ENCODE measurements at places on chromosomes 5 and 9. TPM values are rescaled to one million over a fixed set of nuclear protein-coding genes. Genes with fewer than 3 reads are reported as not detected.

ALDOB gene
- total RNA-seq, result 1.2 TPM

ELOVL7 gene
- 20.0 TPM for total RNA-seq

SLC6A19 gene
- not detected for total RNA-seq

TRMO gene
- 10.2 TPM for total RNA-seq

UGCG gene
- 32.6 TPM for total RNA-seq

LCN15 gene
- 0.76 TPM for total RNA-seq

AHRR gene
- total RNA-seq, result 12.7 TPM

NOXA1 gene
- 13.2 TPM for total RNA-seq

EQTN gene
- total RNA-seq, result not detected

PCDHGB6 gene
- total RNA-seq, result 0.22 TPM

PKD2L2 gene
- not detected for total RNA-seq

OR13C5 gene
- total RNA-seq, result not detected

MED27 gene
- total RNA-seq, result 26.9 TPM

PCDHA9 gene
- not detected for total RNA-seq

ZNF300 gene
- 0.05 TPM for total RNA-seq

WDR38 gene
- total RNA-seq, result not detected

POU5F2 gene
- 0.44 TPM for total RNA-seq

KLF4 gene
- 92.8 TPM for total RNA-seq

GNAQ gene
- total RNA-seq, result 28.7 TPM

GADD45G gene
- total RNA-seq, result not detected

MEGF10 gene
- 0.02 TPM for total RNA-seq

ZMYND19 gene
- 57.4 TPM for total RNA-seq

PRR16 gene
- total RNA-seq, result 0.42 TPM
